Neural crest cell (in vitro differentiated cells): ENCODE measurements at places on chromosomes 4 and X. TPM values are rescaled to one million over a fixed set of nuclear protein-coding genes. Genes with fewer than 3 reads are reported as not detected.

- H3K27ac ChIP-seq = no peak overlapping the region
- no peak overlapping the region for H3K4me3 ChIP-seq
- no peaks in the 10 kb centered on the region for H3K27me3 ChIP-seq
- H3K36me3 ChIP-seq = peaks cover 4% of the 10 kb centered on the region
Measured at GRCh38 chr4:33709247-33709646, 2535.1 kb downstream of the ARAP2 start.

GRCh38 chr4:113358784-113359183 lies 309.3 kb downstream of the ANK2 start:
- no peak overlapping the region for H3K27ac ChIP-seq
- peaks cover 38% of the 10 kb centered on the region for H3K36me3 ChIP-seq
- no peak overlapping the region for H3K4me3 ChIP-seq
- no peak for DNase-seq
- H3K27me3 ChIP-seq = no peaks in the 10 kb centered on the region

DNA sequence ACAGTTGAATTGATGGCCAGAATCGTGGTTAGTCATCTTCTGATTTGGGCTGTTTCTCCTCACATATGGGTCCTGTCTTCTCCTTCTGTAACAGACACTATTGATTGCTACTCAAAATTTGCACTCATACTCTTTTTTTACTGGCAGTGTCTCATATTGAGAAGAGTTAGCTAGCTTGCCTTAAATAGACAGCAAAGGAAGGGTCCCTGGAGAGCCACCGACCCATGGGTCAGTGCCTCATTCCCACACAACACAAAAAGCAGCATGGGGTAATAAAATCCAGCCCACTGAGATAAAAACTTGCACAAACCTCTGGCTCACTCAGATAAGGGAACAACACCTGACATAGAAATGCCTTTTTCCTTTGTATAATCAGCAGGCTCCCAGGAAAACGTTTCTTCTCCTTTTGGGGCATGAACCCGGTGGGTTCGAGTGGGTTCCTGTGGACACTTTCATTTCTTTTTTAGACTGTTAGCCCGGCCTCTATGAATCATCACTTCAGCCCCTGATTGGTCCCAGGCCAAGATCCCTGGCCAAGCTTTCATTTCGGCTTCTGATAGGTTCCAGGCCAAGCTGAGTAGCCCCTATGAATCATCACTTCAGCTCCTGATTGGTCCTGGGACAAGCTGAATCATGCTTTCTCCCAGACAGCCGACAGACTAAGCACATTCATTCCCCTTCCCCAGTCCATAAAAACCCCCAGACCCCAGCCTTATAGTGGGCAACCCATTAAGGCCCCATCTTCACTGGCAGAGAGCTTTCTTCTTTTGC lies 408.1 kb downstream of the DCAF12L2 start:
- DNase-seq = no peak
- H3K36me3 ChIP-seq = no peaks in the 10 kb centered on the region
- no peaks in the 10 kb centered on the region for H3K27me3 ChIP-seq
- no peak overlapping the region for H3K27ac ChIP-seq
- no peak overlapping the region for H3K4me3 ChIP-seq

The ZNF518B gene
- total RNA-seq = 67.3 and 77.3 TPM in 2 replicates

The LDB2 gene
- total RNA-seq = 9.6 and 12.7 TPM in 2 replicates

DNA sequence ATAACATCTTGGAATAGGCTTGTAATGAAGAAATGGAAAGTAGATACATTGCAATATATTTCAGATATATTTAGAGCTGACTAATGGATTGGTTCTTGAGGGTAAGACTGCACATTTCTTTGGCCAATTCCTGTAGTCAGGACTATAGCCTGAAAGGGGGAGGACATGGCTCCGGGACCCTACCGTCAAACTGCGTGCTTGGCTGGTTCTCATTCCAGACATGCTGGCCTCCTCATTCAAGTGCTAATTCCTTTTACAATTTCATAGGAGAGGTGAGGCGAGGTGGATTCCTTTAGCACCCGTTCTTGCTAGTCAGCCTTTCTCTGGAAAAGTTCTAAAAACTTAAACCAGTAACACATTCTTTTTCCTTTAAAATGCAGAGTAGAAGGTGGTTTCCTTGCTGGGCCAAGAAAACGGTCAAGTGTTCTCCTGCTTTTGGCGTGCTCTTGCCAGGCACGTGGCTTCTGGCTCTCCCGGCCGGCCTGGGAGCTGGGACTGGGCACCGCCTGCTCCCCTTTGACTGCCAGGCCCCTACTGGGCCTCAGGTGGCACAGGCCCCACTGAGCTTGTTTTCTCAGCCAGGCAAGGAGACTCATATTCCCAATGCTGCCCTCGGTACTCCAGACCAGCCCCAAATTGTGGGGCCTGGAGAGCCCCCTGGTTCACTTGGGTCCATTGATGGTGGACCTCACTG lies 167.2 kb downstream of the STK32B start:
- DNase-seq = no peak
- H3K27me3 ChIP-seq = no peaks in the 10 kb centered on the region
- H3K4me1 ChIP-seq = peaks cover 43% of the 10 kb centered on the region
- no peak overlapping the region for H3K4me3 ChIP-seq
- no peaks in the 10 kb centered on the region for H3K36me3 ChIP-seq
- H3K27ac ChIP-seq = peak overlapping the region; percentile 58

GRCh38 chr4:113276464-113277170 lies 227.2 kb downstream of the ANK2 start:
- no peak for DNase-seq
- H3K36me3 ChIP-seq = no peaks in the 10 kb centered on the region
- H3K27ac ChIP-seq = no peak overlapping the region
- no peak overlapping the region for H3K4me3 ChIP-seq
- no peaks in the 10 kb centered on the region for H3K27me3 ChIP-seq
- no peaks in the 10 kb centered on the region for H3K4me1 ChIP-seq

DNA sequence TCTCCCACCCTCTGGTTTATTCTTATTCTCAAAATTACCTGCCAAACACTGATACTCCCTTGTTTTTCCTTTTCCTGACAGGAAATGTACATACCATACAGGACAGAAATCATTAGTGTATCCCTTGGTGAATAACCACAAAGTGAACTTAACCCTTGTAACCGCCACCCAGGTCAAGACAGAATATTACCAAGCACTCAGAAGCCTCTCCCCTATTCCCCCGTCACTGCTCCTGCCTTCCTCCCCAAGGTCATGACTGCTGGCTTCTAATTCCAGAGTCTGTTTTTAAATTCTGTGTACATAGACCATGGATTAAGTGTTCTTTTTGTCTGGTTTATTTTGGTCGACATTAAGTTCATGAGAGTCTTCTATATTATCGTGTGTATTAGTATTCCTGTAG lies 37.7 kb downstream of the HTT start:
- H3K27me3 ChIP-seq = no peaks in the 10 kb centered on the region
- no peak overlapping the region for H3K4me3 ChIP-seq
- no peak for DNase-seq

DNA sequence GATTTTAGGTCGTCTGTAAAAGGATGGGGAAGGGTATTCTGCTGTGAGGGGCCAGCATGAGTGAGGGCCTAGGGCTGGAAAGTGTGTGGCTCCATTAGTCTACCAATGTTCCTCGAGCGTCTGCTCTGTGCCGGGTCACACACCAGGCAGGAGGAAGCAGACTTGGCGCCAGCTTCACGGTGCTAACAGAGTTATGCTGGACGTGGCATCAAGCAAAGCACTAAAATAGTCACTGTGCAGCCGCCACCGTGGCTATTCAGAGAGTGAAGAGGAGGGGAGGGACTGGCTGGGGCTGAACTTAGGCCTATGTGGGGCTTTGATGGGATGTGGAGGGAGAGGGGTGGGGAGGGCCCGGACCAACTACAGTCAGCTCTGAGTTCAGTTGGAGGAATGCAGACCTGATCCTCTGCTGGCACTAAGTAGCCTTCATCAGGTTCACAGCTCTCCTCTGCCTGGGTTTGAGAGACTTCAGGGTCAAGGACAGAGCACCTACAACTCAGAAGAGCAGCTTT lies 83.9 kb upstream of the MSX1 start:
- DNase-seq = no peak
- no peak overlapping the region for H3K4me3 ChIP-seq
- H3K36me3 ChIP-seq = no peaks in the 10 kb centered on the region

GRCh38 chr4:19844446-19844845 lies 407.3 kb upstream of the SLIT2 start:
- no peak for DNase-seq

The SLC49A3 gene
- 0.77 and 0.91 TPM in 2 replicates for total RNA-seq

- H3K27ac ChIP-seq = no peak overlapping the region
- peaks cover 45% of the 10 kb centered on the region for H3K4me1 ChIP-seq
- peaks cover 9% of the 10 kb centered on the region for H3K36me3 ChIP-seq
- H3K27me3 ChIP-seq = peaks cover 37% of the 10 kb centered on the region
- peak overlapping the region; percentile 84 for H3K4me3 ChIP-seq
- no peak for DNase-seq
Measured at GRCh38 chr4:55635282-55635681, 816 bp downstream of the NMU start.

The BTK gene
- 0.64 TPM in 1 of 2 replicates, not detected in the other for total RNA-seq

The WDR17 gene
- total RNA-seq = 8.7 and 10.5 TPM in 2 replicates

- H3K27me3 ChIP-seq = no peaks in the 10 kb centered on the region
- DNase-seq = no peak
- no peak overlapping the region for H3K4me3 ChIP-seq
- H3K4me1 ChIP-seq = peaks cover 16% of the 10 kb centered on the region
Measured at GRCh38 chrX:53072418-53073114, 9.6 kb upstream of the TSPYL2 start.

DNA sequence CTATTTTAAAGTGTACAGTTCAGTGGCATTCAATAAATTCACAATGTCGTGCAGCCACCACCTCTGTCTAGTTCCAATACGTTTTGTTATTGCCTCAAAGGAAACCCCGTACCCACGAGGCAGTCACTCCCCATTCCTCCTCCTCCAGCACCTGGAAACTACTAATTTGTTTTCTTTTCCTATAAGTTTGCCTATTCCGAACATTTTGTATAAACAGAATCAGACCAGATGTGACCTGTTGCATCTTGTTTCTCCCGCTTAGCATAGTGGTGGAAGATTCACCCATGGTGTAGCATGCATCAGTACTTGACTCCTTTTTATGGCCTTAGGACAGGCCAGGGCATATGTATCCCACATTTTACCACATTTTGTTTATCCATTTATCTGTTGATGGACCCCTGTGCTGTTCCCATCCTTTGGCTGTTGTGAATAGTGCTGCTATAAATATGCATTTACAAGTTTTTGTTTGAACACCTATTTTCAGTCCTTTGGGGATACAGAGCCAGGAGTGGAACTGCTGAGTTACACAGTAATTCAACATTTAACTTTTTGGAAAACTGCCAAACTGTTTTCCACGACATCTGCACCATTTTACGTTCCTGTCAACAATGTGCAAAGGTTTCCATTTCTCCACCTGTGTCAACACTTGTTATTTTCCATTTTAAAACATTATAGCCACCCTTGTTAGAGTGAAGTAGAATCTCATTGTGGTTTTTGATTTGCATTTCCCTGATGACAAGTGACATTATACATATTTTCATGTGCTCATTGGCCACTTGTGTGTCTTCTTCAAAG lies 57.8 kb upstream of the STX18 start:
- peaks cover 12% of the 10 kb centered on the region for H3K36me3 ChIP-seq
- DNase-seq = no peak
- H3K4me1 ChIP-seq = peaks cover 21% of the 10 kb centered on the region
- no peak overlapping the region for H3K27ac ChIP-seq
- no peaks in the 10 kb centered on the region for H3K27me3 ChIP-seq
- no peak overlapping the region for H3K4me3 ChIP-seq

The AIFM1 gene
- total RNA-seq = 53.9 and 57.0 TPM in 2 replicates

- no peak overlapping the region for H3K4me3 ChIP-seq
- H3K27ac ChIP-seq = no peak overlapping the region
- no peaks in the 10 kb centered on the region for H3K27me3 ChIP-seq
- DNase-seq = no peak
Measured at GRCh38 chr4:140928880-140929279, 172.7 kb upstream of the TBC1D9 start.

GRCh38 chrX:24424948-24425347 lies 40.1 kb upstream of the PDK3 start:
- H3K4me3 ChIP-seq = no peak overlapping the region
- H3K27me3 ChIP-seq = no peaks in the 10 kb centered on the region
- DNase-seq = no peak
- H3K27ac ChIP-seq = no peak overlapping the region

The SOWAHB gene
- total RNA-seq = not detected in 2 replicates

DNA sequence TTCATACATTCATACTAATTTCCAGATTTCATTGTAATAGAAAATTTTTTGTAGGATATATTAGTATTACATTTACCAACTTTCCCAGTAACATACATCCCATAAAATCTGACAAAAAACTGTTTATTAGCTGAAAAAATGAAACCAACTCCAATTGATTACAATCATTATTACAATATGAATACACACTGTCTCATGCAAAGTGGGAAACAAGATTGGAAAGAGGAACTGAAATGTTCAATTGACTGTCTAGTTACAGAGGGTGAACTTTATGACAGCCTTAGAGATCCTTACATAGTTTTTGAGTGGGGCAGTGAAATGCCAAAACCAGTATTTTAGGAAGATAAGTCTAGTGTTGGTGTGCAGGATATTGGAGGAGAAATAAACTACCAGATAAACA lies 2.3 kb upstream of the AMBN start:
- no peaks in the 10 kb centered on the region for H3K36me3 ChIP-seq
- no peak for DNase-seq
- H3K4me1 ChIP-seq = no peaks in the 10 kb centered on the region

The CNKSR2 gene
- total RNA-seq = 21.0 and 22.4 TPM in 2 replicates

GRCh38 chr4:95515589-95515988 lies 33.2 kb downstream of the UNC5C start:
- no peaks in the 10 kb centered on the region for H3K27me3 ChIP-seq
- peaks cover 22% of the 10 kb centered on the region for H3K4me1 ChIP-seq
- DNase-seq = no peak
- H3K27ac ChIP-seq = no peak overlapping the region

The PPM1K gene
- total RNA-seq = 17.6 TPM in 2 replicates

The KLB gene
- total RNA-seq = not detected in 2 replicates

DNA sequence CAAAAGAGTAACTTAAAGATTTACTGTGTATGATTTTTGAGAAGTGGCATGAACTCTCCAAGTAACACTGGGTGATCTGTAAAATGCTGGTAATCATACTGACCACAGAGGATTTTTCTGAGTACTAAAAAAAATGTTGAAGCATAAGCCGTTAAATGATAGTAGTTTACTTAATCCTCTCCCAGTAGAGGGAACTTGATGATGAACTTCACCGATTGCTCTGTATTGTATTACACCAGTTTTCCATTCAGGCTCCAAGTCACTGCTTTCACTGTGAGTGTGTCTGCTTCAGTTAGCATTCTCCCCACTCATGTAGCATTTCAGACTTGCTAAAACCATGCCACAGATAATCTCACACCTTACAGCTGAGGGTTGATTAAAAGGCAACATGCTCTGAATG lies 294.1 kb downstream of the GBA3 start:
- peaks cover 7% of the 10 kb centered on the region for H3K36me3 ChIP-seq
- H3K4me1 ChIP-seq = no peaks in the 10 kb centered on the region
- H3K27ac ChIP-seq = no peak overlapping the region

The OPHN1 gene
- total RNA-seq = 8.3 and 9.4 TPM in 2 replicates

DNA sequence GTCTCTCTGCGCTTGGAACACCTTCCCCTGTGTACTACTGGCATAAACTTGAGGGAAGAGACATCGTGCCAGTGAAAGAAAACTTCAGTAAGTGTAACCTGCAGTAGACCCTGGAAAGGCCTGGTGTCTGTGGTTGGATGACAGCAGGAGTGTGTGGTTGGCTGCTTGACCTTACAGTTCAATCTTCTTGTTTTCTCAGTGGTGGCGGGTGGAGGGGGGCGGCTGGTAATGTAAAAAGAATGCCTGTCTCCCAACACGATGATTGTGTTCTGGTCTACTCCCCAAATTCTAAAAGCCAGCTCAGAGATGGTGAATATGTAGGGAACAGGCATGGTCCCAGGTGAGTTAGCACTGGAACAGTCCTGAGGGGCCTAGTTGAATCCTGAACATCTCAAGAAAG lies 18.6 kb downstream of the PSMD10 start:
- no peak overlapping the region for H3K27ac ChIP-seq
- H3K4me3 ChIP-seq = no peak overlapping the region
- peaks cover 32% of the 10 kb centered on the region for H3K27me3 ChIP-seq
